CD8-positive, alpha-beta memory T cell (primary cell): ENCODE measurements at places on chromosomes 12 and 14. TPM values are rescaled to one million over a fixed set of nuclear protein-coding genes. Genes with fewer than 3 reads are reported as not detected.

DNA sequence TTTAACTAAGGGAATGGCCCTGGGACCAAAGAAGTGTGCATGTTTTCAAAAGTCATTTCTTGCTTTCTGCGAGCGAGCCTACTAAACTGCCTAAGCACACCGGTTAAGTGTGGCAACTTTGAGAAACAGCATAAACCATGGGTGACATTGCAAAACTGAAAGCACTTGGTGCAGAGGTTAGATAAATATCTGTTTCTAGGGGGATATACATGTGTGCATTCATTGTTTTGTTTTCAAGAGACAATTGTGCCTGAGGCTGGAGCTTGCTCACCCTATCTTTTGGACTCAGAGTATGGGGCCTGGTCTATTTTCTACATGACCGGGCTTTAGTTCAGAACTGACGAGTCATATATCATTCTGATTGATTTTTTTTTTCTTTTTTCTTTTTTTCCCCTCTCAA, 923.4 kb downstream of the NRXN3 start:
- no peak for DNase-seq

The PDZRN4 gene
- total RNA-seq: not detected

The CACNA2D4 gene
- 5.7 TPM for total RNA-seq

DNA sequence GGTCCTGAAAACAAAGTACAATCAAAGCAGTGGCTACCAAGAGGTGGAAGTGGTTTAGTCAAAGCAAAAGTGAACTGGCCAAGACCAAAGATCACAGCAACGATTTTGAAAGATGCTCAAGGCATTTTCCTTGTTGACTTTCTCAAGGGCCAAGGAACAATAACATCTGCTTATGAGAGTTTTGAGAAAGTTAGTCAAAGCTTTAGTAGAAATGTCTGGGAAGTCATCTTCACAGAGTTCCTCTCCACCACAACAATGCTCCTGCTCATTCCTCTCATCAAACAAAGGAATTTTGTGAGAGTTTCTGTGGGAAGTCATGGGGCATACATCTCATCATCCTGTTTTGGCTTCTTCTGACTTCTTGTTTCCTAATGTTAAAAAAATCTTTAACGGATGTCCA, 80.1 kb downstream of the PLEKHA5 start:
- DNase-seq: no peak

The DAO gene
- not detected for total RNA-seq

DNA sequence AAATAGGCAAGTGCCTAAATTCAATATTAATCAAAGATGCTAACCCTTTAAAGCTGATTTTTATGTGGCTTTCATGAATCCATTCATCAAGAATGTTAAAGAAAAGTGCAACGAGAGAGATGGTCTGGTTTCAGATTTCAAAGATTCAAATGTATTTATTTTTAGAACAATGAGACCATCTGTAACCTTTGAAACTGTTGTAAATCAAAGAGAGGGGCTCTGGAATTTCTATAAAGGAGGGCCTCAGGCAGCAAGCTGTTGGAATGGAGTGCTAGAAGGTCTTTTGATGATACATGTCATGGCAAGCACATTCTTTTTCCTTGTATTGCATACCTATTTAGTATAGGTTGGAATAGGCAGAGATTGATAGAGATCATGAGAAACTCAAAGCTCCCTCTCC, 433.0 kb downstream of the LRIG3 start:
- no peak for DNase-seq

DNA sequence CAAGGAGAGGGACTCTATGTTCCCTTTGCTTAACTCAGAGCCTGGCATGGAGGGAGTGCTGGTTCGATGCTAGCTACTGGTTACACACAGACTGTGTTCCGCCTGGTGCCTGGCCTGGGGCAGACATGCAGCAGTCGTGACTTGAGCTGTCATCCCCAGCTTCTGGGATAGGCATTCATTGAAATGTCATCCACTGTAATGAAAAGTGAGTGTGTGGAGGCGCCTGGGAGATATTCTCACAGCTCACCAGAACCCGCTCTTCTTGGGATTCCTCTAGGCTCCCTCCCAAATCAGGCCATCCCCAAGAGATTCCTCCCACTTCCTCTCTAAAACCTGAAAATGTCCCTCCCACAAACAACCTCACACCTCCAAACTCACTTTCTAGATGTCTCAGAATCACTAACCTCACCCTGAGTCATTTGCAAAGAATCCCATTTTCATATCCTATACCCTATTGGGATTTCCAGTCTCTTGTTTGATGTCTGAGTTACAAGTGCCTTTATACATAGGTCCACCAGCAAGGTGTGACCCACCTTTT, 82.8 kb downstream of the CRACR2A start:
- DNase-seq: no peak

DNA sequence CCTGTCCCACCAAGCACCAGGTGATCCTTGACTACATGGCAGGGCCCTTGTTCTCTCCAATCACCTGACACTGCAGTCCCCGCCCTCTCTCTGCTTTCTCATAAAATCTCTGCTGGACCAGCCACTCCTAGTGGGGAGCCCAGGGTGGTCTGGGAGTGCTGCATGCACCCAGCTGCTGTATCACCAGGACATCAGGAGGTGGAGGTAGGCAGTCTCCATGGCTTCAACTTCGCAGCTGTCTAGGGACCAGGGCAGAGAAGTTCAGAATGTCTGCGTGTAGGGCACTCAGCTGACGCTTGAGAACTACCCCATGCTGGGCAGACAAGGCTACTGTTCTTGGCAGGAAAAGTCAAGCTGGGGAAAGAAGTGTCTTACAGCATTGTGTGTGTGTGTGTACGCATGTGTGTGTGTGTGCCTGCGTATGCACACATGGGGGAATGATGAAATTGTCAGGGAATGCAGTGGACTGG, 2.6 kb downstream of the WSCD2 start:
- DNase-seq: no peak

DNA sequence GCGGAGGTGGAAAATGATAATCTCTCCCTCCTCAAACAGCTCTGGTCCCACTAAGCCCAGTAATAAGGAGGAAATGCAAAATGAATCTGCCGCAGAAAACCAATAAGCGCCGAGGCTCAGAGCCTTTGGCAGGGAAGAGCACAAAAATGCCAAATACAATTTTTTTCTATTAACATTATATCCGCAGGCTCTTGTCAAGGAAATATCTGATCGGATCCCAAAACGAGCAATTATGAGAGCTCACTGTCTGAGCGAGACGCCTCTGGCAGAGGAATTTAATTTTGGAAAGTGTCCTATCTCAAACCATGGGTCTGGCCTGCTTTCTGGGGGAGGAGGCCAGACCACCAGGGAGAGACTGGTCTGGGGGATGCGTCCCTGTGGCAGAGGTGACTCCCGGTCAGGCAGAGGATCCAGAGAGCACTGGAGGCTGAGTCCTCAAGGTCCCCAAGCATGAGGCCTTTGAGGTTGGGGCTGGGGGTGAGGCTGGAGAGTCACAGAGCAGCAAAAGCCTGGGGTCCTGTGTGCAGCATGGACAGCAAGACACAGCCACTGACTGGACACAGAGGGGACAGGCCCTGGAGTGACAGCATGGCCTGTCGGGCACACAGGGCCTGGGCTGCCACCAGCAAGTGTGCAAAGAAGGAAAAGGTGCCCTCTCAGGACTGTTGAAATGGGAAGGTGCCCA, 342.8 kb upstream of the SFSWAP start:
- DNase-seq: no peak

The ZNF605 gene
- 5.6 TPM for total RNA-seq

- no peak for DNase-seq
Measured at GRCh38 chr14:99996951-99997571, 68.2 kb upstream of the EVL start.

The ANKS1B gene
- 0.60 TPM for total RNA-seq

The HSPA2 gene
- total RNA-seq: 1.9 TPM
